HCT116 (cell line): ENCODE measurements at places on chromosomes 5 and 9. TPM values are rescaled to one million over a fixed set of nuclear protein-coding genes. Genes with fewer than 3 reads are reported as not detected.
A peak's percentile ranks its signal among the peaks of the same experiment; 100 is the strongest.

SLC6A3 gene
- not detected for total RNA-seq

DNA sequence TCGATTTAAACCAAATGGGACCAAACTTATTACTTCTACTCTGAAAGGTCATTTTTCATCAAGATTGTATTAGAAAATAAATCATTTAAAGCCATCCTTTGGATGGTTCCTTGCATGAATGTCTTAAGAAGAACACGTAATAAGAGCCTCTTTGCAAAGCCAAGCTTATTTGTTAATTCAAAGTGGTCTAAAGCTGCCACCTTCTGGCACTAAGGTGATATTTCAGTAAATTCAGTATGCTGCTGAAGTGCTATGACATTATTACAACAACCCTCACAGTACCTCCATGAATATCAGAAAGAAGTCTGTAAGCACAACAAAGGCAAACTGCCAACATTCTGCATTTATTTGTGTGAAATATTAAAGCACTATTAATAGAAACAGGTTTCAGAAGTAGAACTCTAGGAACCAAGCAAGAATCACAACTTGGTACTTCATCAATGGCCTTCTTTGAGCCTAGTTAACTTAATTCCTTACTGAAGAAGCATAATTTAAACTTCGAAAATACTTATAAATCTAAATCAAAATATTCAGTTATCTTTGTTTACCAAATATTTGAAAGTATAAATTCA lies 53.1 kb upstream of the TYRP1 start:
- no peak overlapping the region for H3K27ac ChIP-seq
- no peaks in the 10 kb centered on the region for H3K4me1 ChIP-seq
- H3K36me3 ChIP-seq = no peaks in the 10 kb centered on the region
- H3K4me3 ChIP-seq = no peak overlapping the region
- H3K27me3 ChIP-seq = no peaks in the 10 kb centered on the region

CTSV gene
- total RNA-seq = 15.5 TPM

PRSS3 gene
- 66.3 TPM for total RNA-seq

DNA sequence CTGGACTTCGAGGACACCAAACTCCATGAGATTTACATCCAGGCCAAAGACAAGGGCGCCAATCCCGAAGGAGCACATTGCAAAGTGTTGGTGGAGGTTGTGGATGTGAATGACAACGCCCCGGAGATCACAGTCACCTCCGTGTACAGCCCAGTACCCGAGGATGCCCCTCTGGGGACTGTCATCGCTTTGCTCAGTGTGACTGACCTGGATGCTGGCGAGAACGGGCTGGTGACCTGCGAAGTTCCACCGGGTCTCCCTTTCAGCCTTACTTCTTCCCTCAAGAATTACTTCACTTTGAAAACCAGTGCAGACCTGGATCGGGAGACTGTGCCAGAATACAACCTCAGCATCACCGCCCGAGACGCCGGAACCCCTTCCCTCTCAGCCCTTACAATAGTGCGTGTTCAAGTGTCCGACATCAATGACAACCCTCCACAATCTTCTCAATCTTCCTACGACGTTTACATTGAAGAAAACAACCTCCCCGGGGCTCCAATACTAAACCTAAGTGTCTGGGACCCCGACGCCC lies 1.3 kb downstream of the PCDHGC3 start:
- no peaks in the 10 kb centered on the region for H3K27me3 ChIP-seq
- no peak overlapping the region for H3K4me3 ChIP-seq
- H3K4me1 ChIP-seq = no peaks in the 10 kb centered on the region

DNA sequence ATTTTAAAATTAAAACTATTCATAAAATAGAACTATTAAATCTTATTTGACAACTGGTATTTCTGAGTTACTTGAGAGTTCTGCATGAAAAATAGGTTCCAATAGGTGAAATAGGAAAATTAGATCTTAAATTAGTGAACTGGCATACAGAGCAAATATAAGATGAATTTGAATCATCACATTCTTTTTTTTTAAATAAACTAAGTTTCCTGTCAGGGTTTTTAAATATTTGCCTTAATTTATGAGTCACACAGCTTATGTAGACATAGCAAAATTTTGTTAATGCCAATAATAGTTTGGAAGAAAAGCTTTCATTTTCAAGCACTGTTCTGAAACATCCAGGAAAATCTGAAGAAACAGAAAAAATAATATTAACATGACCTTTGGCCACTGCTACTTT lies 311.7 kb upstream of the HAPLN1 start:
- no peak for DNase-seq
- H3K4me3 ChIP-seq = no peak overlapping the region

DNA sequence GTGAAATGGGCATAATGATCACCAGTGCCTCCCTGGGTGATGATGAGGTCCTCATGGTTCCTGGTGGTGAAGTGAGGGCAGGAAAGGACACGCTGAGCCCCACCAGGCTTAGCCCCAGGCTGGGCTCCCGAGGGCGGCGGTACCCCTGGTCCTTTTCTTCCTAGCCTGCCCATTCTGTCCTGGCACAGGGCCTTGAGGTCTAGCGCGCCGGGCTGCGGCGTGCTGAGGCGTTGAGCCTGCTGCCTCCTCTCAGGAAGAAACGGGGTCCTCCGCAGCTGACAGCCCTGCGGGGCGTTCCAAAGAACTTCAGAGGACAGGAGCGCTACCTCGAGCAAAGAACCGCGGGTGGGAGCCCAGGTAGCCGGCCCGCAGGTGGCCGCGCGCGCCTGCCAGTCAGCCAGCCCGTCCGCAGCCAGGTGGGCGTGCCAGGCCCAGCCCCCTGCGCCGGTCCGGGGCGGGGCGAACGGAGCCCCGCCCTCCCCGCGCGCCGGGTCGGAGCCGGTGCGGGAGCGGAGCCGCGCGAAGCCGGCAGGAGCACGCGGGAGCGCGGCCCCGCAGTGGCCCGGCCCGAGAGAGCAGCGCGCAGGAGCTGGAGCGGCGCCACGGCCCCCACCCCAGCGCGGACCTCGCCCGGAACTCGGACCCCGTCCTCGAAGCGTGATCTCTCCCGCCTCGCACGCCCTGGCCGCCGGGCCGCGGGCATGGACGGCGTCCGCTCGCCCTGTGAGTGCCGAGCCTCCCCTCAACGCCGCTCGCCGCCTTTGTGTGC lies at the start of gene WNK2:
WNK2 (plus strand) TSS at position 477 of the 769 bp plus-strand sequence. CDS start 791 bp downstream, outside the sequence.
- H3K4me3 ChIP-seq = peak within 1 kb of the TSS; percentile 52
- no peaks in the 10 kb centered on the region; the same call in 1 of the 2 replicates for H3K36me3 ChIP-seq
- peaks cover 13% of the 10 kb centered on the region for H3K4me1 ChIP-seq
- H3K27me3 ChIP-seq = no peaks in the 10 kb centered on the region

- H3K4me3 ChIP-seq = no peak overlapping the region
- no peaks in the 10 kb centered on the region for H3K27me3 ChIP-seq
- H3K36me3 ChIP-seq = no peaks in the 10 kb centered on the region
Measured at GRCh38 chr5:132258102-132259068, 889 bp downstream of the PDLIM4 start.

GRCh38 chr5:158390577-158390976 lies 531.6 kb upstream of the CLINT1 start:
- no peak overlapping the region for H3K27ac ChIP-seq
- H3K36me3 ChIP-seq = no peaks in the 10 kb centered on the region
- no peak overlapping the region for H3K4me3 ChIP-seq
- no peak for DNase-seq
